ENCODE measurements at places on chromosomes 1 and 21. TPM values are rescaled to one million over a fixed set of nuclear protein-coding genes. Genes with fewer than 3 reads are reported as not detected.

The DENND1B gene
- 7.8 TPM for total RNA-seq

The TGFB2 gene
- total RNA-seq, result 0.67 TPM

The SPRR2A gene
- total RNA-seq, result not detected

DNA sequence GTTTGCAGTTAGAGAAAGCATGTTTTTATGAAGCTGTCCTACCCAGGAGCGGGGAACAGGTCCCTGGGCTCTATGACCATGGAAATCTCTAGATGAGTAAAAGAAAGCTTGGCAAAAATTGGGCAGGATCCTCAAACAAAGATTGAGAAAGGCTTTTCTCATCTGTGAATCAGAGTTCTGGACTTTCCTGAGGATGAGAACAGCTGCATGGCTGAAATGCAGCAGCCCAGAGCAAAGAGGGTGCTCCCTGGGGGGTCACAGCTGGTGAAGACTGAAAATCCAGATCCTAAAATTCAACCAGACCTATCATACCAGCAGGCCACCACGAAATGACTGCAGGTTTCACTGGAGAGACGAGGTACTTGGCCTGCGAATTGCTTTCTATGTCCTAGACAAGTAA lies 65.7 kb upstream of the APP start:
- no peaks in the 10 kb centered on the region for H3K4me1 ChIP-seq
- no peak overlapping the region for H3K27ac ChIP-seq
- no peaks in the 10 kb centered on the region for H3K27me3 ChIP-seq
- DNase-seq, result peak; percentile 24
- H3K36me3 ChIP-seq, result no peaks in the 10 kb centered on the region
- H3K4me3 ChIP-seq, result no peak overlapping the region

- no peak for DNase-seq
- no peak overlapping the region for H3K27ac ChIP-seq
- H3K4me1 ChIP-seq, result no peaks in the 10 kb centered on the region
- no peak overlapping the region for H3K4me3 ChIP-seq
- H3K36me3 ChIP-seq, result no peaks in the 10 kb centered on the region
Measured at GRCh38 chr1:208857465-208857864, 613.3 kb upstream of the PLXNA2 start.

DNA sequence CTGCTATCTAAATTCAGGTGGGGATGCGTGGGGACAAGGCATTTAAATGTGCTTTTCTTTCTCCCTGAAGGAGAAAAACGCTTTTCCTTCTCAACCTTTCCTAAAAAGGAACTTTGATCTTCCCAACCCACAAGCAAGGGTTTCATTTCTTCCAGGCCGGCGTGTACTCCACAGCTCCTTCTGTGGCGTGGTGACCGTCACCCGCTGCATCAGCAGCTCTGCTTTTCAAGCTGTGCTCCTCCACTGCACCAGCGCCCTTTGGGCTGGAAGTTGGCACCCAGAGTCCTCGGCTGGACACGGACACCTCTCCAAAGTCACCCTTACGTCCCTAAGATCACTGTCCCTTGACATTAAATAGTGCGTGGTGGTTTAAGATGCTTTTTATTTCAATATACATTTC lies 54.3 kb downstream of the PEX14 start:
- DNase-seq, result no peak
- H3K4me1 ChIP-seq, result peaks cover 19% of the 10 kb centered on the region
- H3K27me3 ChIP-seq, result no peaks in the 10 kb centered on the region
- no peak overlapping the region for H3K27ac ChIP-seq
- peak overlapping the region; percentile 50 for H3K4me3 ChIP-seq
- no peaks in the 10 kb centered on the region for H3K36me3 ChIP-seq

The GJB3 gene
- total RNA-seq, result 2.9 TPM

DNA sequence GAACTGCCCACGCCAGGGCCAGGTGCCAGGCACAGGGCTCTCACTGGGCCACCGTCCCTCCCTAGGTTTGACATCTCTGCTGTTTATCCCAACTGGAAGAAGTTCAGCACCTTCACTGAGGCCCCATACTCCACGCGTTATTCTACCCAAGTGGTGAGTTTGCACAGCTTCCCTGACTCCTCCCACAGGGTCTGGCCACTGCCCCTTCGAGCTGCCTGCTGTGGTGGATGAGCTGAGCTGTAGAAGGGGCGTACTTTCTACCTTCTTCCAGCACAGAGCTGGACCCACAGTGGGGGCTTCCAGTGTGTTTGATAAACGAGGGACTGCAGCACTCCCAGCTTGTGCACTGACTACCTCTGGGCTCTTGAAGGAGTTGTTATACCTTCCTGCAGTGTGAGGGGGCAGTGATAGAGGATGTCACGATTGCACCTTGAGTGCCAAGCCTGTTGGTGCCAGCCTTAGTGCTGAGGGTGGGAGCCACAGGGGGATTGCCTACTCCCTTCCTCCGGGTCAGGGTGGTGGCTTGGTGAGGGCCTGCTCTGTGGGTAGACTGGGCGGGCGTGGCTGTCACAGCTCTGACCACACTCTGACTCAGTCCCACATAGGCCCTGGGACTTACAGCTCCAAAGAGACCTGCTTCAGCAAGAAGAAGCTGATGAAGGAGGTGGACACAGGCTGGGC lies 5.9 kb upstream of the TTC22 start:
- peaks cover 5% of the 10 kb centered on the region for H3K27me3 ChIP-seq
- no peak overlapping the region for H3K4me3 ChIP-seq
- H3K4me1 ChIP-seq, result no peaks in the 10 kb centered on the region
- no peaks in the 10 kb centered on the region for H3K36me3 ChIP-seq
- H3K27ac ChIP-seq, result no peak overlapping the region

GRCh38 chr1:37822906-37823815 lies 15.2 kb upstream of the YRDC start:
- no peaks in the 10 kb centered on the region for H3K27me3 ChIP-seq
- H3K4me3 ChIP-seq, result no peak overlapping the region
- peaks cover 44% of the 10 kb centered on the region for H3K36me3 ChIP-seq
- DNase-seq, result no peak

The SLFNL1 gene
- total RNA-seq, result not detected

DNA sequence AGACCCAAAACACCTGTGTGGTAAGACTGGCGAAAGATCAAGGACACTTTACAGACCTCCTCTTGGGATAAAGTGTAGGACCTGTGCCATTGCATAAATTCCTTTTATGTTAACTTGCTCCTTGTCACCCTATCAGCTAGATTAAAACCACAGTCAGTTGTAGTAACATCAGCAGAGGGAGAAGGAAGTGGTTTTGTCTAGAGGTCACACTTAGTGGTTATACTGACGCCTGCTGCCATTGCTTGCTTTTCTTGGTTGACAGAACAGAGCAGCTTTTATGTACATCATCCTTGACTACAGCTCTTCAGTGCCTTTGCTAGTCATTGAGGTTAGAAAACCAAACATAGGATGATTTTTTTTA lies 101.4 kb downstream of the PBX1 start:
- DNase-seq, result no peak
- H3K4me3 ChIP-seq, result no peak overlapping the region
- H3K36me3 ChIP-seq, result no peaks in the 10 kb centered on the region

DNA sequence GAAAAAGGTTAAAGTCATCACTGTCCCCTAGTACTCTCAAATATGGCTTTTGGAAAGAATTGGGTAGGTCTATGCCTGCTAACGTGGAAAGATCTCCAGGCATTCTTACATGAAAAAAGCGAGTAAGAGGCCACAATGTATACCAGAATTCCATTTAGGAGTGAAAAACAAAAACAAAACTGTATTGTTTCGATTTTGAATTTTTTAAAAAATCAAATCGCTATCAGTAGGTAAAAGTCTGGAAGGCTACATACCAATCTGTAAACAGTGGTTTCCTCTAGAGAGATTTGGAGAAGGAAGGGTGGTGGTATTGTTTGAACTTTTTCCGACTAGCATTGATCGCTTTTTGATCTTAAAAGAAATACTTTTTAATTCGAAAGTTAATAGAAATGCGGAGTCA lies 55.9 kb downstream of the RRAGC start:
- H3K4me3 ChIP-seq, result peak overlapping the region; percentile 73
- DNase-seq, result no peak
- no peaks in the 10 kb centered on the region for H3K4me1 ChIP-seq
- no peak overlapping the region for H3K27ac ChIP-seq

GRCh38 chr1:156443286-156443685 lies 57.3 kb downstream of the MEF2D start:
- no peak overlapping the region for H3K27ac ChIP-seq
- H3K4me1 ChIP-seq, result peaks cover 11% of the 10 kb centered on the region
- peak; percentile 26 for DNase-seq

DNA sequence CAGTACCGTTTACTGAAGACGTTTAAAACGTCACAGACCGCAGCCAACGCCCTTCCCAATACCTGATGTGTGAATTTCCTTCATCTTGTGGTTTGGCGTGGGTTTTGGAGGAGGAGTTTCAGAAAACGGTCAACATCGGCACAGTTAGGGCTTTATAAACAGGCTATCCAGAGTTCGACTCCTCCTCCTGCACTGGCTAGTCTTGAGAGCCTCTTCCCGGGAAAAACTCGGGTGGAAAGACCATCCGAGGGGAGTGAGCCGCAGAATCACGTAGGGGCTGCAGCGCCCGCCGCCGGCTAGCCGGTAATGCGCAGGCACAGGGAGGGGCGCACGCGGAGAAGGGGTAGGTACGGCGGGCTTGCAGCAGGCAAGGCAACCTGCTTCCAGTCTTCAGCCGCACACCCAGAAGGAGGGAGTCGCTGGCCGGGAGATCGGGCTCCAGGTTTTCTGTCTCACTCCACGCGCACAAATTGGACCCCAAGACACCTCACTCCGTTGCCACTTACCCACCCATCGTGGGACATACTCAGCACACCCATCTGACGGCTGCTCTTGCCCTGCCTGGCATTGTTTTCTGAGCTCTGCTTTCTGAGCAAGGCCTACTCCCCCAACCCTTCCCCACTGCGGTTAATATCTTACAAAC lies 25.4 kb downstream of the SLC19A2 start:
- no peak overlapping the region for H3K27ac ChIP-seq
- no peak overlapping the region for H3K4me3 ChIP-seq
- H3K4me1 ChIP-seq, result no peaks in the 10 kb centered on the region
- H3K36me3 ChIP-seq, result peaks cover 2% of the 10 kb centered on the region
- no peaks in the 10 kb centered on the region for H3K27me3 ChIP-seq
- DNase-seq, result peak; percentile 77

DNA sequence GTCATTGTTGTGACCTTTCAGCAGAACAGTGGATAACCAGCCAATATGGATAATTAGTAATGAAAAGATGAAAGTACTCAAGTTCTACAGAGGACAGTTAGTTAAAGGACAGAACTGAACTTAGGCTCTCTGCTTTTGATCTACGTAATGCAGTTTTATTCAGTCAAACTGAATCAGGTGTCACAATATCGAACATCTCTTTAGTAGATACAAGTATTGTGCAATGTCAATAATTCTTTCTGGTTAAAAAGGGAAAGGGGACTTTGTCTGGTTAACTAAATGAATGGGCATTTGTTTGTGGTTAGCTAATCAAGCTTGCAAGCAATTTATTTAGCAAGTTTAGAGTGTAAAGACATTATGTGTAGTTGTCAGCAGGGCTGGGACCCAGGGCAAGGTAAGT lies 562.2 kb upstream of the PTBP2 start:
- DNase-seq, result no peak
- no peaks in the 10 kb centered on the region for H3K4me1 ChIP-seq

- H3K4me1 ChIP-seq, result no peaks in the 10 kb centered on the region
- no peak overlapping the region for H3K4me3 ChIP-seq
- H3K36me3 ChIP-seq, result peaks cover 55% of the 10 kb centered on the region
- H3K27ac ChIP-seq, result no peak overlapping the region
Measured at GRCh38 chr1:35475356-35475755, 81.8 kb downstream of the KIAA0319L start.

The EXOSC10 gene
- 89.7 TPM for total RNA-seq

DNA sequence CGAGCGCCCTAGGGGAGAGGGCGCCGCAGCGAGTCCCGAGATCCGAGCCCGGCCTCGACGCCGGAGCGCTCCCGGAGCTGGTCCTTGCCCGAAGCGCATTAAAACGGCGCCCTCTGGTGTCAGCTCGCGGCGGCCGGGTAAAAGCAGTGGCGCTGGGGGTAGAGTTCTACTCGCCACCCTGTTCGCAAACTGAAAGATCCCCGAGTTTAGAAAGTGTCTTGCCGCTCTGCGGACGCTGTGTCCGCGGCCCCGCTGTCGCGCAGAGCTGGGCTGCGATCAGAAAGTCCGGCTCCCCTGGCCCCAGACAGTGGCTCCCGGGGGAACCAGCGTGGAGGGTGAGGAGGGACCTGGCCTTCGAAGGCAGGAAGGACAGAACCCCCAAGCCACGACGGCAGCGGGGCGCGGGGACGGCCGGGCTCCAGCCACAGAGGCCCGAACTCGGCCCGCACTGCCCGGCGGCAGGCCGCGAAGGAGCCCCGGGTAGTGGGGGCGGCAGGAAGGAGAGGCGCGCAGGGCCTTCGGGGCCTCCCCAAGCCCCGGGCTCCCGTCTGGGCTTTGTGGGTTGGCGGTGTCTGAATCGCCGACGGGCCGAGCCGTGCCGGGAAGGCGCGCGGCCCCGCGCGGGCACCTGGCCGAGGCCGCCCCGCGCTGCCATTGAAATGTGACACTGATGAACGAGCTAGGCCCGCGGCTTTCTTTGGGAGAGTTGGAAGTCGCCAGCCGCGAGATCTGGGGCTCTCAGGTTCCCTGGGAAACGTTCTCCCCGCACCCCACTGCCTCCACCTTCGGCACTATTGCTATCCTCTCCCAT lies 39.1 kb upstream of the NFIA start:
- H3K36me3 ChIP-seq, result no peaks in the 10 kb centered on the region
- peaks cover 48% of the 10 kb centered on the region for H3K27me3 ChIP-seq
- no peaks in the 10 kb centered on the region for H3K4me1 ChIP-seq
- H3K27ac ChIP-seq, result peak overlapping the region; percentile 83
- peak; percentile 98 for DNase-seq

The TRMT13 gene
- total RNA-seq, result 10.5 TPM

The RIPPLY3 gene
- total RNA-seq, result 28.0 TPM

DNA sequence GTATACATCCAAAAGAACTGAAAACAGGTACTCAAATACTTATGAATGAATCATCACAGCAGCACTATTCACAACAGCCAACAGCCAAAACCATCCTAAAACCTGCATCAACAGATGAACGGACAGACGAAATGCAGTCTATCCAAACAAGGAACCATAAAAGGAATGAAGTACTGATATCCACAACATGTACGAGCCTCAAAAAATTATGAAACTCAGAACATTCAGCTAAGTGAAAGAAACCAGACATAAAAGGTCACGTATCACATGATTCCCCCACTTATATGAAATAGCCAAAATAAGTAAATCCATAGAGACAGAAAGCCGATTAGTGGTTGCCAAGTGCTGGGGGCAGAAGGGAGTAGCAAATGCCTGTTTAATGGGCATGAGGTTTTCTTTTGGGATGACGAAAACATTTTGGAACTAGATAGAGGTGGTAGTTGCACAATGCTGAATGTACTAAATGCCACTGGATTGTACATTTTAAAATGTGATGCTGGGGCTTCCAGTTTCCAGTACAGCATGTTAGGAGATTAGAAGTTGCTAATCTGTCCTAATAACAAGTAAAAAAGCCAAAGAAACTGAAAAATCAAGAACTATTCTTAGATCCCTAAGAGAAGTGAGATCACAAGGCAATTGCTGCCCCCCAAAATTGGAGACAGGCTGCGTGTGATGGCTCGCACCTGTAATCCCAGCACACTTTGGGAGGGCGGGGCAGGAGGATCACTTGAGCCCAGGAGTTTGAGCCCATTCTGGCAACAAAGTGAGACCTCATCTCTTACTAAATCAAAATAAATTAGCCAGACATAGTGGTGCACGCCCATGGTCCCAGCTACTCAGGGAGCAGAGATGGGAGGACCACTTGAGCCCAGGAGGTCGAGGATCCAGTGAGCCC lies 25.3 kb downstream of the CLSTN1 start:
- DNase-seq, result peak; percentile 15
- H3K36me3 ChIP-seq, result no peaks in the 10 kb centered on the region
- H3K27me3 ChIP-seq, result no peaks in the 10 kb centered on the region
- no peaks in the 10 kb centered on the region for H3K4me1 ChIP-seq

- H3K36me3 ChIP-seq, result no peaks in the 10 kb centered on the region
- H3K27me3 ChIP-seq, result no peaks in the 10 kb centered on the region
- no peak overlapping the region for H3K4me3 ChIP-seq
- no peak for DNase-seq
- H3K27ac ChIP-seq, result no peak overlapping the region
Measured at GRCh38 chr1:15179485-15179883, 25.9 kb downstream of the TMEM51 start.

Data from endodermal cell (in vitro differentiated cells).